T-helper 9 cell (primary cell): ENCODE measurements at places on chromosomes 5 and 9.

- DNase-seq, result no peak
These were observed 66.9 kb downstream of the DCP2 start for GRCh38 chr5:113043491-113043931.

DNA sequence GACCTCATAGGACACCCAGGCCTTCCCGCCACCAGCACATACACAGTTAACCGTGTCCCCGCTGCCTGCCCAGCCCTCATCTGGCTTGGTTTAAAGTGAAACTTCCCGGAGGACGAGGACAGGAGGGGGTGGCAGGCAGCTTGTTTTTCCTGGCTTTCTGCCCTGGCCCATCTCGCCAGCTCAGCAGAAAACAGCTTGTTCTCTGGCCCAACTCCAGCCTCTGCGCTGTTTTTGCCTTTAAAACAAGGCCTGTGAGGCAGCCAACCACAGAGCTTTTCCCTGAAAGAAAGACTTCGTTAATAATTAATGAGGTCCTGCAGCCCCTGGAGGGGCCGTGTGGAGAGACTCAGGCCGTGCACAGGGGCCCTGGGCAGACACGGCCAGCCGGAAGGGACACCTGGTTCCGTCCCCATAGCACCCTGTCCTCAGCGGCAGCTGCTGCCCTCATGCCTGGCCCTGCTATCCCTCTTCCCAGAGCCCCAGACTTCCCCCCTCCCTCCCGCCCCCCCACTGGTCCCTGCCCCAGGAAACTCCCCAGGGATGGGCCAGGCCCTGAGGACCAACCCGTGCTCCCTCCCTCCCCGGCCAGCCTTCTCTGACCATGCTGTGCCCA lies 108.7 kb downstream of the RXRA start:
- no peak for DNase-seq

GRCh38 chr5:96177303-96177869 lies 215.7 kb upstream of the ELL2 start:
- DNase-seq, result no peak

- DNase-seq, result no peak
These were observed 304.1 kb downstream of the MAT2B start for GRCh38 chr5:163809473-163809872.

DNA sequence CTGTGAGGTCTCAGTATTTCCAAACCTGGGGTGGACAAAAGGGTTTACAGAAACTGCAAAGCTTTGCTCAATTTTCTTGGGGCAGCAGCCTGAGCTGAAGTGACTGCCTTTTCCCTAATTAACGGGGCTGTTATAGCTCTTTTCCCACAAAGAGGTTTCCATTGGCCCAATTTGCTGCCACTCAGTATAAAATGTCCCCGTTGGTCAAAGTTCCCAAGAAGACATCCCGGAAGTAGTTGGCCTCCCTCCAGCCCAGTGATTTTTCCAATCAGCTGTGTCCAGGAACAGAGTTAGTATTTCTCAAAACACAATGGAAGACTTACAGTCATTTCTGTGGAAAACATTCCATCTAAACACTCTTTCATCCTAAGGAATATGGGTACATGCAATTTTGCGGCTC lies 643.6 kb downstream of the ACTL7B start:
- DNase-seq, result no peak

- DNase-seq, result no peak
These were observed at the start of gene CYSRT1 for GRCh38 chr9:137224830-137225694. CYSRT1 (plus strand) TSS chr9:137225174; CDS start chr9:137225622, 448 bp downstream.

DNA sequence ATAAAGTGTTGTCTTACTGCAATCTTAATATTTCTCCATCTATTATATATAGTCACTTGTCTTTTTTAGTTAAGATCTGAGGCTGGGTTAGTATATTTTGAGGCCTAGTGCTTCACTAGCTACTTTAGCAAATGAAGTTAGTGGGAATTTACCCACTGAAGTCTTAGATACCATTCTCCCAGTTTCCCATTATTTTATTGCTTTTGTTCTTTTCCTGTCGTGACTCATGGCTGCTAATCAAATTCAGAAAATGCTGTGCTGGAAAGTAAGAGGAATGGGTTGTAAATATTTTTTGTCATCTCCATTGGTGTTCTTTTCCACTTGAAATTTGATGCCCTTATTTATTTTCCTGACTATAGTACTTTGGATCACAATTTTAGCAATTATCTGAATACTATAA lies 14.2 kb downstream of the TCERG1 start:
- no peak for DNase-seq

- no peak for DNase-seq
These were observed 8.9 kb upstream of the RAB14 start for GRCh38 chr9:121210536-121210935.

DNA sequence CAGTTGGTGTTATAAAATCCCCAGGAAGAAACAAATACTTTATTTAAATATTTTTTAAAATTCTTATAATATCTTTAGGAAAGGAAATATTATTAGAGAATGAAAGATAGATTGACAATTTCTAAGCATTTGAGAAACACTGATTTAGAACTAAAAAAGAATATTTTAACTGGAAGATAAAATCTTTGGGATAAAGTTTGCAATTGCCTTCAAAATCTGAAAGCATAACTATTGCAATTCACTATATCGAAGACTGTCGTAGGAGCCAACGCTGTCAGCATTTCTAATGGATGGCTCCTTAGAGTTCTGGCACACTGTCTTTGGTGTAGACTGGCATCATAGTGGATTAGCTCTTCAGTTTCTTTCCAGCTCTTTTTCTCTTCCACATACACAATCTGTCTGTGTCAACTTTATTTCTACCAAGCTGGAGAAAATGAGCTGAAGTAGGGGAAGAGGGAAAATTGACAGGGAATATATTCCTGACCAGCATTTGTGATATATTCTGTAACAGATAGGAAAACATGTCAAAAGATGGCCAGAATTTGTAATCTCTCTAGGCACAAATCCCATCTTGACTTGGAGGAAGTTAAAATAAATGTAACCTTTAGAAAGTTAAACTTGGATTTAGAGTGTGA lies 1561.4 kb downstream of the MAT2B start:
- no peak for DNase-seq

- no peak for DNase-seq
These were observed 183.7 kb downstream of the RGS3 start for GRCh38 chr9:113646946-113647914.

DNA sequence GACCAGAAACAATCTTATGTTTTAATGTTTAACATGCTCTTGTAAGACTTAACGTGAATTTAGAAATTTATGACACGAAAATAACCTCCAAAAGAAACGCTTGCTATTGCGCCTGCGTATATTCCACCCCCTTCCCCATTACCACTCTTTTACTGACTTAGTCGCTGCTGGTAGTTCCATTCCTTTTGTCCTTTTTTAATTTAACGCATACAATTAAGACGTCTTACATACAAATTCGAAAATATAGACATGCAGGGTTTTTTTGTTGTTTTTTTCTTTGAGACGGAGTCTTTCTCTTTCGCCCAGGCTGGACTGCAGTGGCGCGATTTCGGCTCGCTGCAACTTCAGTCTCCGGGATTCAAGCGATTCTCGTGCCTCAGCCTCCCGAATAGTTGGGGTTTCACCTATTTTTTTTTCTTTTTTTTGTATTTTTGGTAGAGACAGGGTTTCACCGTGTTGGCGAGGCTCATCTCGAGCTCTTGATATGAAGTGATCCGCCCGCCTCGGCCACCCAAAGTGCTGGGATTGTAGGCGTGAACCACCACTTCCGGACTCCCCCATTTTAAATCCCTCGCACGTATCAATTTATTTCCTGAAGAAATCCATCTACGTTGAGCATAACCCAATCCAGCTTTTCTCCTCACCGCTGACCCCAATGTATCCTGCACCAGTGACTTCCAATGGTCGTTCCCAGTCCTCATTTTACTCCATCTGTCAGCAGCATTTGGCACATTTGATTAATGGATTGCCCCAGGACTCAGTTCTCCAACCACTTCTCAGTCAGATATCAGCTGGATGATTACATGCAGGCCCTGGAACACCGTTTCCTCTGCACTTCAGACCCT lies 684 bp upstream of the MED7 start:
- DNase-seq, result peak; percentile 29

DNA sequence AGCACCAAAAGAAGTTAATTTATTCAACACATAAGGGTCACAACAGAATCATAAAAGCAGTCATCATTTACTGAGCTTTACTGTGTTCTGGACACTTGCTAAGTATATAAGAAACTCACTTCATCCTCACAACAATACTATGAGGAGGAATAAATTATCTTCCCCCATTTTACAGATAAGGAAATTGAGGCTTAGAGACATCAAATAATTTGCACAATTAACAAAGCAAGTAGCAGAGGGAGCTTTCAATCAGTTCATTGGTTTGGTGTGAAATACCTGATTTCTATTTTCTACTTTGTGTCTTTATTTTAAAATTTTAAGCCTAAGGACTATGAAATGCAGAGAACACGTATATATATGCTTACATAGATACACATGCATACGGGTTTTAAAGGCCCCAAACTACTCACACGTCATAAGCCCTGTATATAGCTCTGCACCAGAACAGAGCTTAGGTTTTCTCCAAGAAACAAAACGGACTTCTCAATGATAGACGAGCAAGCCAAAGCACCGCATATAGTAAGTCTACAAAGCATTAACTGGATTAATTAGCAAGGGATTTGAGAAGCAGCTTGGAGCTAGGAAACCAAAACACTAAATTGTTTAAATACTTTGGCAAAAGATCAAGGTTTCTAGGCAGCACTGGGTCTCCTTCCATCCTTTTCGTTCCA lies 95.6 kb downstream of the DENND1A start:
- DNase-seq, result no peak

- DNase-seq, result no peak
These were observed 13.6 kb downstream of the TDRD7 start for GRCh38 chr9:97425336-97425972.
